CD8-positive, alpha-beta memory T cell (primary cell): ENCODE measurements at places on chromosomes 3 and 15.

- DNase-seq = no peak
Observed at GRCh38 chr3:106797461-106797860, 579.8 kb upstream of the CCDC54 start.

- DNase-seq = no peak
Observed at GRCh38 chr3:28218071-28218916, 23.1 kb upstream of the CMC1 start.

GRCh38 chr3:144028798-144029411 is 57.3 kb downstream of the DIPK2A start:
- DNase-seq = no peak

DNA sequence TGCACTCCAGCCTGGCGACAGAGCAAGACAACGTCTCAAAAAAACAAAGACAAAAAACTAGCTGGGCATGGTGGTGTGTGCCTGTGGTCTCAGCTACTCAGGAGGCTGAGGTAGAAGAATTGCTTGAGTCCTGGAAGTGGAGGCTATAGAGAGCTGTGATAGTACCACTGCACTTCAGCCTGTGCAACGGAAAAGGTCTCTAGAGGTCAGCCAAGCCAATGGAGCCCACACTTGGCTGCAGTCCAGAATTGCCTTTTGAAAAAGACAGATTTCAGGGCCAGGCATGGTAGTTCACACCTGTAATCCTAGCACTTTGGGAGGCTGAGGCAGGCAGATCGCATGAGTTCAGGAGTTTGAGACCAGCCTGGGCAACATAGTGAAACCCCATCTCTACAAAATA is 8.4 kb upstream of the RBPMS2 start:
- DNase-seq = no peak

DNA sequence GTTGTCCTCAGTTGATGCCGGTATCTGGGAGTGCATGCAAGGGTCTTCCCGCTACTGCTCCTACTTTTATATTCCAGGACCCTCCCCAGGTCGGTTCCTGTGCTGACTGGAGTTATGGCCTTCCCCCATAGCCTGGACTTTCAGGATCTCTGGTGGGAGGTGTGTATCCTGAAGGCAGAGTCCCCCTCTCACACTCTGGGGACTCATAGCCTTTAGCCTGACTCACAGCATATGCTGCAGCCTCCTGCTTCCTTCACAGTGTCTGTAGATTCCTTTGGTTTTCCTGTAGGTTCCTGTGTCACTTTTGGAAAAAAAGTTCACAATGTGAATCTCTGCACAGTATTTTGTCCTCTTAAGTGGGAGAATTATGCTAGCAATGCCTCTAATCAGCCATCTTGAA is 180.6 kb upstream of the RBMS3 start:
- no peak for DNase-seq

DNA sequence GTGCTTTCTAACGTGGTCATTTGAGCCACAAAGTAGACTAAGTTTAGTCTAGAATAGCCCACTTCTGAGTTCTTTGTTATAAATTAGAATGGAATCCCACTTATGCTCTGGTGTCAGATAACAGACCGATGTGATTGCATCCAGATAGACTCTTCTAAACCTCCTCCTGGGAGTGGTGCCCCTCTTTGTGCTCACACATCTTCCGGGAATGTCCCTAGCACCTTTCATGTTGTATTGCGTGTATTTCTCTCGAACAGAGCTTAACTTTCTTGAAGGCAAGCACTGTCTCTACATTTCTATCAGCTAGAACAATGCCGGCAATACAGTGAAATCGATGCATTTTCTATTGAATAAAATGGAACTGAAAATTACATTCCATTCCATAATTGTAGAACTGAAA is 23.0 kb downstream of the CP start:
- DNase-seq = no peak

DNA sequence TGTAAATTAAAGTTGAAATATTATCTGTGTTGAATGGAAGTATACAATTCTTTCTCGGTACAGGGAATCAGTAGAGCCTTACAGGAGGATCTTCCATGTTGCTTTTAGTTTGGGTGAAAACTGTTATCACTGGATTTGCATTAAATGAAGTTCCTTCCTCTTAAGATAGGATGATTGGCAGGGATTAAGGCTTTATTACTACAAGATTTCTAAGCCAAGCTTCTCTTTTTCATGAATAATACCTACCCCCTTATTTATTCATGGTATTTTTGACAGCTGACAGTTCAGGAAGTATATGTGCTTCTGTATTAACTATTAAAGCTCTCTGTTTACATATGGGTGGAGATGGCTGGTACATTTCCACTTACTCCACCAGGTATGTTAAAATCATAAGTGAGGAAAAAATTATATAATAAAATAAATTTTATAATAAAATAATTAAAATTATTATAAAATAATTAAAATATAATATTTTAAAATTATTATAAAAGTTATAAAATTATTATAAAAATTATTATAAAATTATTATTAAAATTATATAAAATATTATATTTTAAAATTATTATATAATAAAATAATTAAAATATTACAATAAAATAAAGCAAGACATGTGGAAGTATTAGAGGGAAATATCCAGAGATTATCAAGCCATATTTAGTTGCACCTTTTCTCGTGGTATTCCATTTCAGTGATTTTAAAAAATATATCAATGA is 332.9 kb downstream of the ROBO2 start:
- DNase-seq = no peak

- DNase-seq = no peak
Observed at GRCh38 chr3:128846486-128846891, 32.9 kb upstream of the ACAD9 start.
